Muscle of arm (tissue), 14 donors: ENCODE measurements at places on chromosomes 4 and X.
A peak's percentile ranks its signal among the peaks of the same experiment; 100 is the strongest.

GRCh38 chr4:38921151-38921550 is 53.5 kb downstream of the FAM114A1 start:
- no peak for DNase-seq

DNA sequence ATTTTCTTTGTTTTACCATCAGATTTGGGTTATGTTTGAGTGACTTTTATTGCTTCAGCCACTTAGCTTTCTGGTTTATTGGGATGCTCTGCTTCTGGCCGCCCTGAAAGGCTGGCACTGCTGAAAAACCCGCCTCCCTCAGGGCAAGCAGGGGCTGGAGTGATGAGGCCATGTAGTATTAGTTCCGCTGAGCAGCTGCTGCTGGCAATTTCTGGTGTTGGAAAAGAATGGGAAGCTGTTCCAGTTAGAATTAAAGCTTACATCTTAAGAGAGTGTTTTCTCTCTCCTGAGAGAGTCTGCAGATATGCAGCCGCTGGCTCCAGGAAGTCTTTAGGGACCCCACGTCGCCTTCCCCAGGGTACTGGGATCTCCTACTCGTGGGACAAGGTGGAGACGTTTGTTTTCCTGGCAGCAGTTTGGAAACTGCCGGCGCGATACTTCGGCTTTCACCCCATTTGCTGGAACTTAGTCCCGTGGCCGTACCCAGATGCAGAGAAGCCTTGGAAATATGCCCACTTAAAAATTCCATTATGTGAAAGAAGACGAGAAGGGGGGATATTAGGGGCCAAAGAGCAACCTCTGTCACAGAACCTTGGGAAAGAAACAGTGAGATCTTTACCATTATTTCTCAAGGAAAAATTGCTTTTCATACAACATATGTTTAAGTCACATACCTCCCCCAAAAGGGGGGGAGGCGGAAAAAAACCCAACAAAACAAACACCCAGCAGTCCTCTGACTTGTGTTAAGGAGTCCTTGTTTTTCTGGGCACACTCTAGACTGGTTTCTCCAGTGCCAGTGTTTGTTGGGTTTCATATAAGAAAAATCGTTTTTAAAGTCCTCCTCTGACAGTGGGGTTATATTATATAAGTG is 72.6 kb downstream of the TMEM131L start:
- DNase-seq, result peak; percentile 66

DNA sequence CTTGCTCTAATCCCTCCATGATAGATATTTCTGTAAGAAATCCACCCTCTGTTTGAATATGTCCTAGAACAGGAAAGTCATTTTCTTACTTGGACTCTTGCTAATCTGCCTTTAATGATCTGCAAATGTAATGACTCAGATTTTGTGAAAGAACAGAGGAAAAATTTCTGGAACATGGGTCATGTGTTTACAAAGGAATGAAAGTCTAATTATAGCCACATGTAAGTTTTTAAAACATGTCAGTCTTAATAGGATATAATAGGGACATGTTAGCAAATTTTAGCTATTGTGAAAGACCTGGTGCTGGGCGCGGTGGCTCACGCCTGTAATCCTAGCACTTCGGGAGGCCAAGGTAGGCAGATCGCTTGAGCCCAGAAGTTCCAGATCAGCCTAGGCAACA is 47.6 kb downstream of the GRK4 start:
- no peak for DNase-seq

DNA sequence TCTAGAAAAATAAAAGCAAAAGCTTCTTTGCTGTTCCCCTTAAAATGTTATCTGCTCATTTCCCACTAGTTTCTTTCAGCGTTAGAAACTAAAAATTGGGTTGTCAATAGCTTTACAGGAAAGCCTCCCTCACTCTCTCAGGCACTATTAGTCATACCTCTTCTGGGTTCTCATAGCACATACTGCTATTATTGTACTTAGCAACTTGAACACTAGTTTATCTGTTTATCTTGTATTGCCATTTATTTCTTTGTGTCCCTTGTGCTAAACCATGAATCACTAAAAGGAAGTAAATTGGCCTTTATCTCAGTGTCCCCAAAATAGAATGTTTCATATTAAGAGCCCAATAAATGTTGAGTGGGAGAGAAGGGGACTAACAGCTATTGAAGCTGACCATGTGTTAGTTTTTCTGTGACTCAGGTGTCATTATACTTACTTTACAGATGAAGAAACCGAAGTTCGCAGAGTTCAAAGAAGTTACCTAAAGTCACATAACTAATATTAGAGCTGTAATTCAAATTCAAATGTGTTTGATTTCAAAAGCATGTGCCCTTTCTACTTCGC is 124.8 kb upstream of the CITED1 start:
- DNase-seq, result no peak

DNA sequence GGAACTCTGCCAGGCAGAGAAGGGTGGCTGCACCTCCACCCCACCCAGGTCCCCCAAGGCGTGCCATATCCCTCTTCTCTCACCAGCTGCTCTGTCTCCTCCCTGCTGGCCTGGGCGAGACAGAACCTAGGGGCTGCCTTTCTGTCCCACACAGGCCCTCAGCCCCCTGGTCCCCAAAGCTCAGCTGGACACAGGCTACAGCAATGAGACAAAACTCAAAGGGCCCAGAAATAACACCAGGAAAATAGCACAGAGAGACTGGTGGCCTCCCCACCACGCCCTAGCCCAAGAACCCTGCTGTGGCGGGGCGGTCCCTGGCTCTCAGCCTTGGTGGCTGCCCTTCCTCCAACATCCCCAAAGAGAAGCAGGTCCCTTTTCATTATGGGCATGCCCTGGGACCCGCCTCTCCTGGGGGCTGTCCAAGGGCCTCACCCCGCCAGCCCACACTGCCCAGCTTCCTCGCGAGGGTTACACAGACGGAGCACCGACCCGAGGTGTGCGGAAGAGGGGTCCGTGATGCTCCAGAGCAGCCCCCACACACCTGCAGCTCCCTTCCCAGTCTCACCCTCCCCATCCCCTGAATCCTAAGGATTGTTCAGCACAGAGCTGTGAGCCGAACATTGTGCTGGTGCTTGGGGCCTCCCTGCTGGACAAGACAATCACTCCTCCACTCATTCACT is 67.7 kb upstream of the HMX1 start:
- DNase-seq, result no peak

DNA sequence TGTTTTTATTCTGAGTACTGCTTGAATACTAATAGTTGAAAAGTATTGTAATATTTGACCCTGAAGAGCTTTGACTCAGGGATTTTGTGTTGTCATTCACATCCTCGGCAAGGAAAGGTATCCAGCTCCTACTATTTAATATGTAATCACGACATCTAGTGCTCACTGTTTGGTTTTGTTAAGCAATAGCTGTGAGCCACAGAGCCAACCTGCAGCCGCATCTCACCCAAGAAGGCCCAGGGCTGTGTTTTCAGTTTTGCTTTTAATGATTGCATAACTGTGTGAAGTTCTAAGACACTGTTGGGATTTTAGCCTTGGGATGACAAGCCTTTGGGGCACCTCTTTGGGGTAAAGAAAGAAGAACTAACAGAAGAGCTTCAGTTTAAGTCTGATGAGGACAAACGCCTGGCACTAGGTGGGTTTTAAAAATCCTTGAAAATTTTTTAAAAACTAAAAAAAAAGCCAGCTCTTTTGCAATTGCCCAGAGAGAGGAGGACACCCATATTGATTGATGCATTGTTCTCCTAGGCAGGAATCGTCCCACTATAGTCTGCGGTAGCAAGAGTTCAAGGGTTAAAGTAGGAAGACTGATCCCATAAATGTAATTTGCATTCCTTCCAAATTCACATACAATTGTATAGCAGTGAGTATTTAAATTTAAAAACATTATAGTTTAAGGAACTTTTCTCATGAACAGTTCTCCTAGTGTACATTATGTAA is 157.8 kb downstream of the RELL1 start:
- DNase-seq, result no peak

- no peak for DNase-seq
These were observed 151.6 kb downstream of the AASDH start for GRCh38 chr4:56235725-56236124.

GRCh38 chr4:8241895-8242696 is 27.5 kb upstream of the HTRA3 start:
- peak; percentile 96 for DNase-seq

- DNase-seq, result no peak
These were observed 15.0 kb downstream of the BOD1L1 start for GRCh38 chr4:13612569-13612968.

DNA sequence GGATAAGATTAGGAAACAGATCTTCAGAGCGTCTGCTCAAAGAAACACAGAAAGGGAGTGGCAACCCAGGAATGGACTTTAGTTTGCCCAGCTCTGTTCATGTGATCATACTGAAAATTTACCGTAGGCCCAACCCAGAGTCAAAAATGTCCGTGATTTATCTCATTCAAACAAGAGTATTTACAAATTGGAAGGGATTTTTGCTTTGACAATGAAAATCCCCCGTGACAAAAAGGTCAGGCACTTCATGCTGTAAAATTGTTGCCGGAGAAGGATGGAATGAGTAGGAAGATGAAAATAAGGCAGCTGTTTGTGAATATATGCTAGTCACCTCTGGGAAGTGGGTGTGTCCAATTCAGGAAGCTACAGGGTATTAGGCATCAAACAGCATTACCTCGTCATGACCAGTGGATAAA is 1.2 kb downstream of the SULT1B1 start:
- no peak for DNase-seq

GRCh38 chrX:69919749-69920148 is 130.0 kb downstream of the AWAT2 start:
- DNase-seq, result no peak

- DNase-seq, result no peak
These were observed 22.2 kb downstream of the SMPX start for GRCh38 chrX:21735768-21736127.

- DNase-seq, result no peak
These were observed 18.6 kb upstream of the UBA1 start for GRCh38 chrX:47174846-47175587.

DNA sequence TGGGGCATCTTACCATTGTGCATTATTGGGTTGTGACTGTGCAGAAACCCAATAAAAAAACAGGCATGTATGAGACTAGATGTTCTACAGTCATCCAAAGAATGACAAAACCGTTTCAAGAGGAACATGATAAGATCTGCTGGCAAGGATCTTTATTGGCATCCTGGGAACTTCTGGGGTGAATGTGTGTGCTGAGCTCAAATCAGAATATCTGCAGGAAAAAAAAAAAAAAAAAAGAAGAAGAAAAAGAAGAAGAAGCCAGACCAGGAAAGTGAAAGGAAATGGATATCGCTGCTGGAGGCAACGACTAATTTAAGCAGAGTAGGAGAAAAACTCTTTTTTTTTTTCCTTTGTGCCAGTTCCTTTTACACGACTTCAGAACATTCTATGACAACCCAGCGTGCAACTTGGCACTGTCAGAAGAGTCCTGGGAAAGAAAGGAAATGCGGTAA is 484.2 kb upstream of the BOD1L1 start:
- DNase-seq, result no peak

GRCh38 chr4:156693557-156693956 is 278.0 kb downstream of the PDGFC start:
- DNase-seq, result no peak

GRCh38 chr4:166763018-166763417 is 471.3 kb downstream of the SPOCK3 start:
- DNase-seq, result no peak

GRCh38 chr4:20433097-20433705 is 181.5 kb downstream of the SLIT2 start:
- no peak for DNase-seq

DNA sequence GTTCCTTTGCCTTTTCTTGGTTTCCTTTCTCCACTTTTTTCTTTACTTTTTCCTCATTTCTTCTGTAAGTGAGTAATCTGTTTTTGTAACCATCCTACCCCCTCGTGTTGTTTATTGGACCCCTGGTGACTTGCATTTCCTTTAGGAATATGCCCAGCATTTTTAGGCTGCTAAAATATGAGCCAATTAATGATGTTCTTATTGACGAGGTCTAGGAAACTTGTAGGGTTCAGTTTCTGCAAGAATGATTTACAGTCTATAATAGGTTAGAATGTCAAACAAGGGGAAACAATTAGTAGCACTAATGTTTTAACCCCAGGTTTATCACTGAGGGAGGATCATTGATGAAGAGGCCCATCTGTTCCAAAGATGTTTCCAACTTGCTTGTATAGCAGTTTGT is 79.0 kb downstream of the CPE start:
- DNase-seq, result no peak

- no peak for DNase-seq
These were observed 310.1 kb upstream of the SPOCK3 start for GRCh38 chr4:167544391-167544790.

- no peak for DNase-seq
These were observed 493.4 kb downstream of the ACTRT1 start for GRCh38 chrX:127558811-127559210.

DNA sequence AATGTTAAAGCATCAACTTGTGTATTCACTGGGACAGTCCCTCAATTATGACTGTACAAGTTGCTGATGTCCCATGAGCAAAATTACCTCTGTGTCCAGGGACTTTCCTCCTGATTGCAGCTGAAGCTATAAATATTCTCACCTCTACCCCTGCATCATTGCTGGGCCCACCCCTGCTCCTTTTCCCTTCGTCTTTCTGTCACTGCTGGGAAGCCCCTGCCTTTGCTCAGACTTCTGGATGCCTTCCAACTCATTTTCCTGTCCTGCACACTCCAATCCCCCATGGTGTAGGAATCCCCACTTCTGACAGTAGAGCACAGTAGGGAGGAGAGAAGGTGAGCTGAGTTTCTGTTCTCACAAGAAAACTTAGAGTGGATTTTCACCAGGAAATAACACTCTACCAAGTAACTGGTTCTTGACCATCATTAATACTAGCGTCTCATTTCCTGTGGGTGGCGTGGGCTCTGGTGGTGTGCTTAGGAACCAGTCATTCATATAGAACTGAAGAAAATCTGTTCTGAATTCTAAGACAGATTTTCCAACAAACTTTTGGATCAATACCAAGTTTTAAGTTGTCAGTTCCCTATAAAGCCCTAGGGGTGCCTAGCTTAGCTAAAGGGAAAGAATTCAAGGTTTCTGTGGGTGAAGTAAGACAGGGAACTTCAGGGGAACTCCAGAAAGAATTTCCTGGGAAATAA is 136.2 kb upstream of the MED14 start:
- no peak for DNase-seq

DNA sequence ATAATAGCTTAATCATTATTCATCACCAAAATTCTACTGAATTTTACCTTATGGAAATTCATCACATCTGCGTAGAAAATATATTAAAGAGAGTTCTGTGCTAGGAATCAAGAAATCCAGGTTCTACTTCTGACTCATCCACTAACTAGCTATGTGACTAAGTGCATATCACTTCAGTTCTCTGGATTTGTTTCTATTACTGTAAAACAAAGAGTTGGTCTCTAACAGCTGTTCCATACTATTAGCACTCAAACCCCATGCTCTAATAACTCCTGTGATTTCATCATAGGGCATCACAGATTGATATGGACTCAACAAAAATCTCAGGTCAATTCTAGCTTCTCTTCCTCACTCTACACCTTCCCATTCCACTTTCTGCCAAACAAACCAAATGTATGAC is 572.0 kb downstream of the INPP4B start:
- no peak for DNase-seq

- no peak for DNase-seq
These were observed 32.2 kb downstream of the FNIP2 start for GRCh38 chr4:158801066-158801465.

GRCh38 chr4:15719506-15719905 is 16.6 kb downstream of the BST1 start:
- no peak for DNase-seq

GRCh38 chrX:118548841-118549240 is 53.2 kb downstream of the DOCK11 start:
- DNase-seq, result no peak
